Neural progenitor cell (in vitro differentiated cells): ENCODE measurements at places on chromosomes 2 and 18.

DNA sequence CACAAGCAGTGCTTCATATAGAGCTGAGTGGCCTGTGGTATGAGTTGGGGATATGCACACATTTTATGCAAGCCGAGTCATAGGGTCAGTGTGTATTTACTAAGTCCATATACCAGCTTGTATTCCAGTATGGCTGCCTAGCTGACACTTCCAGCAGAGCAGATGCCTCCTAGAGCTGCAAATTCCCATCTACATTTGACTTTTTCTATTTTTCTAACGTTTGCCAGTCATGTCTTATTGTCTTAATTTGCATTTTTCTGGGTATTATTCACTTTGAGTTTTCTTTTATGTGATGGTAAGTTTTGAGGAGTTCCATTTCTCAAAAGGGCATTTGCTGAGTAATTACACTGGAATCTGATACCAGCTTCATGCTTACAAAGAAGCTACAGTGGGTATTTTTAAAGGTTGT is 334.5 kb upstream of the CDH2 start:
- DNase-seq: no peak

DNA sequence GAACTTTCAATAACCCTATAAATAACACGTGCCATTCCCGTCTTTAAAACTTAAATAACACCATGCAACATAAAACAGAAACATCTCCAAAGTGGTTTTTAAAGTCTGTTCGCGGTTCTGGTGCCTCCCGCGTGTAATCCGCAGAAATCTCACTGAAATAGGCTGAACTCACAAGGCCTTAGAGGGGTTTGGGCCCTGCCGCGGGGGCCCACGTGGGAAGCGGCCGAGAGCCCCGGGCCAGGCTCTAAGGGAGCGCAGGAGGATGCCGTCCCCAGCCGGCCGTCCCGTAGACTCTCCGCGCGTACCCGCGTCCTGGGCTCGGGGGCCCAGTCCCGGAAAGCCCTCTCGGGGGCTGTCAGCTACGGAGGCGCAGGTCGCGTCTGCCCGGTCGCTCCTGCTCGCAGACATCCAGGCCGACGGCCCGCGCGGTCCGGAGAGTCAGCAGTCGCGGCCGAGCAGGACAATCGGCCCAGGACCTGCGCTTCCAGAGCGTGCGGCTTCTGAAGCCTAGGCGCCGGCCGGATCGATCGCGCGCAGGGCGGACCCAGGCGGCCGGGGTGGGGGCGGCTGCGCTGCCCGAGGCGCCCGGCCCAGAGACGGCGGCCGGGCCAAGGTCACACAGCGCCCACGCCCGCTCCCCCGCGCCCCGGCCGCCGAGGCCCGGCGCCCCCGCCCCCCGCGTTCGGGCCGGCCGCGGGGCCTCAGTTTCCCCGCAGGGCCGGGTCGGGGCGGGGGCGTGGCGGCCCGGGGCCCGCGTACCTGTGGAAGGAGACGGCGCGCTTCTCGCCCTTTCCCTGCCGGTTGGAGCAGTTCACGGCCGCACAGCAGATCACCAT is 558 bp downstream of the THAP4 start:
- DNase-seq: peak; percentile 87

DNA sequence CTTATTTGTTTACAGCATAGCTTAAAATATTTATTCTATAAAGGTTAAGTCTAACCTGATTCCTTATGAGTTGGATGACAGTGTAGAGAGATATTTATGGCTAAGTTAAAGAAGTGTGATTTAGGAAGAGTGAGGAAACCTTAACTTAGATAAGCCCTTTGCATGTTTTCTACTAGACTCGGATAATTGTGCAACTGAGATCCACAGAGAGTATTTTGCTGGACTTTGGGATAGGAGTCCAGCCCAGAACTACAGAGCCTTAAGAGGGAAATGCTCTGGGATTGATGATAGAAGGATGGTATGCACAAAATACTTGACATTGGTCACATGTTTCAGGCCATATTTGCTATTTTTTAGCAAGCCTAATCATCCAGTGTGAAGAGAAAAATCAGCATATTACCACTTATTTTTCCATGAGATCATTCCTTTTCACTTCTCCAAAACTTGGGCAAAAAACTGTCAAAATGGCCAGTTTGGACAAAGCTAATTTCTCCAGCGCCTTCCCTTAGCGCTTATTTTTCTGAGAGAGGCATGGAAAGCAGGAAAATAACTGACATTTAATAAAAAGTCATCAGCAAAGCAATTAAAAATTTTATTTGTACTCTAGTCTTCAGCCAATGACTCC is 3.1 kb downstream of the CD28 start:
- no peak for DNase-seq

- no peak for DNase-seq
These were observed 76.8 kb downstream of the SLC39A10 start for GRCh38 chr2:195733831-195734230.

DNA sequence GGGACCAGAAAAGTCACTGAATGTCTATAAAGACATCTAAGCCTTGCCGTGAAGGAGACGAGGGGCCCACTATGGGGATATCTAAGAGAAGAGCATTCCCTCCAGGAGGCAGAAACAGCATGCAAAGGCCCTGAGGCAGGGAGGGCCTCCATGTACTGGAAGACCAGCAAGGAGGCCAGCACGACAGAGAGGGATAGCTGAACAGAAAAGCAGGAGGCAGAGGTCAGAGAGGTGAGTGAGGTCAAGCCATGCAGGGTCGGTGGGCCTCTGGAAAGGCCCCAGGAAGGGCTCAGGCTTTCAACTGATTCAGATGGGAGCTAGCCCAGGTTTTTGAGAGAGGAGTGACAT is 5.7 kb downstream of the TRABD2A start:
- DNase-seq: no peak

GRCh38 chr2:34003795-34004194 is 404.7 kb upstream of the FAM98A start:
- peak; percentile 14 for DNase-seq

- DNase-seq: no peak
These were observed 17.0 kb downstream of the TNFAIP6 start for GRCh38 chr2:151374436-151374835.

DNA sequence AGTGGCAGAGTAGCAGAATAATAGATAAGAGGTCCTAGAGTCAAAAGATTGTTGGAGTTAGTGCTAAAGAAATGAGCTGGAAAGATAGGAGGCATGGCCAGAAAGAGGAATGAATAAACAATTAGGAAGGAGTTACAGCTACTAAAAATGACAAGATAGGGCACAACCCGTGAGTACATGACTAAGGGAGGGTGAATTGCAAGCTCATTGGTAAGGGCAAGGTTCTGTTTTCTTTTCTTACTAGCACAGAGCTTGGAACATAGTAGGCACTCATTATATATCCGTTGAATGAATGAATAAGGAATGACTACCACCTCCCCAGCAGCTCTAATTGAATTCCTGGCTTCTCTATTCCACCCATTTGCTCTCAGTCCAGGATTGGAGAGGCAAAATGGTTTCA is 5.7 kb upstream of the MARCO start:
- no peak for DNase-seq

DNA sequence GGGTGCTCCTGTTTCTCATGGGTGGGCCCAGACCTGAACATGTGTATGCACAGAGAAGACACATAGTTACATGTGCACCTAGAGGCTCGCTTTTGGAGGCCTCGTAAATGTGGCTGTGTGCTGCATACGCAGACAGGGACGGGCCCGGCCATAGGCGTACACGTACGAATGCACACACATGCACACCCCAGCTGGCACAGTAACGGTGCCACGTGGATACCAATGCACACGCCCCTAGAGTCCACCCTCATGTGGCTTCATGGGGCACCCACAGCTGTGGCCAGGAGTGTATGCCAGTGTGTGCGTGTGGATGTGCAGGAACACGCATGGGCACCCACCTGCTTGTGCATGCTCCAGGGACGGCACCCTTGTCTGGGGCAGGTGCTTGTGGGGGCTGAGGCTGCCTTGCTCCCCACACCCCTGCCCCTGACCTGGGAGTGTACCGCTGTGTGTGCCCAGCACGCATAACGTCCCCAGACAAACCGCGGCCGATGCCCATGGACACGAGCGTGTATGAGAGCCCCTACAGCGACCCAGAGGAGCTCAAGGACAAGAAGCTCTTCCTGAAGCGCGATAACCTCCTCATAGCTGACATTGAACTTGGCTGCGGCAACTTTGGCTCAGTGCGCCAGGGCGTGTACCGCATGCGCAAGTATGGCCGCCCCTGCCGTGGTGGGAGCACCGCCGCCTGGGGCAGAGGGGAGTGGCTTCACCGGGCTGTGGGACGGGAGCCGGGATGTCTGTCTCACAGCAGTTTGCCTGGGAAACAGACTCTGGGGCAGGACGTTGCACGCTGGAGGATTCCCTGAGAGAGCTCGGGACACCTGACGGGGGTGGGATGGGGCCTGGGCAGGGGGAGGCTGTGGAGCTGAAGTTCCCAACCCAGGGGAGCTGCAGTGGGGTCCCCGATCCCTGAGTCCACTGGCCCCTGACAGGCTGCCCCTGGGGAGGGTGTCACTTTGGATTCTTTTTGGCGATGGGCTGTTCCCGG is 21.0 kb downstream of the ZAP70 start:
- no peak for DNase-seq

GRCh38 chr18:22828171-22828570 is 105.0 kb upstream of the RBBP8 start:
- no peak for DNase-seq

DNA sequence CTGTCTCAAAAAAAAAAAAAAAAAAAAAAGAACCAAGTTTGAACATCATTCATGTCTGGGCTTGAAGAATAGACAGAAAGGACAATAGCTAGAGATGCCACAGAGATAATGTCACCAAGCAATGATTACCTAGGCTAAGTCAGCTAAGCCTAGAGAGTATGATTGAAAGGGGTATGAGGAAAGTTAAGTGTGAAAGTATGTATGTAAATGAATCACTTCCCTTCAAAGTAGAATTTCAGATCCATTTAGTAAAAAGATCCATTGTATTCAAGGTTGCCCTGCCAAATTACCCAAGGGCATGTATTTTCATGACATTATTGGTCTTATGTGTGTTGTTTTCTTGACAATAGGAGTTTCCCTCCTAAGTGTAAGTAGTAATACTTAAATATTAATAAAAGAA is 34.1 kb upstream of the SLC39A10 start:
- no peak for DNase-seq

DNA sequence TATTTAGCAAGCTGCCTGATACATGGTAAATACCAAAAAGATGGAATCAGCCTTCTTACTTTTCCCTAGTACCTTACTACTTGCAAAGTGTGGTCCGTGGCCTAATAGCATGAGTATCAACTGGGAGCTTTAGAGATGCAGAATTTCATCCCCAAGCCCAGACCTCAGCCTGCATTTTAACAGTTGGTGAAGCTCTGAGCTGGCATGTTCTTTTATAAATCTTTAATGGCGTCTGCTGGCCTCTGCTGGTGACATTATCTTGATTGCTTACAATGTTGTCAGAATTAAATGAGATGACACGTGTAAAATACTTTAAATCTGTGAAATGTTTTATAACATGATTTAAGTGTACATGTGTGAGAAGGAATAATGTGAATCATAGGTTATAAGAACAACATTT is 115.1 kb upstream of the NOSTRIN start:
- DNase-seq: peak; percentile 21

DNA sequence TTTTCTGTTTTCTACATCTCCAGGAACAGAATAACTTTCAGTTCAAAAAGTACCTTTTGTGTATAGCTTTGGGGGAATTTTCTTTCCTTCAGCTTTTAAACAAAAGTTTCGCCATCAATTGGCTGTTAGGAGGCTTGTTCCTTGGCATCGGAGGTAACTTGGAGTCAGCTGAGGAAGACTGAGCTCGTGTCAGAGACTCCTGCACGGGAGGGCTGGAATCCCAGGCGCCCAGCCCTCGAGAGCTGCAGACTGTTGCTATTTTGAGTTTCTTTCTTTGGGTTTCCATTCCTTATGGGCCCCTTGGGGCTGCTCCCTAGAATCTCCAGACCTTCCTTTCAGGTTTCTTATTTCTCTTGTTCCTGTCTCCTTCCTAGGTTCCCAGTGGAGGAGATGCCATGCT is 8.1 kb downstream of the EMILIN2 start:
- no peak for DNase-seq

- DNase-seq: no peak
These were observed 259.4 kb upstream of the ETAA1 start for GRCh38 chr2:67137699-67138098.
